ENCODE measurements at places on chromosomes 2 and 18.

DNA sequence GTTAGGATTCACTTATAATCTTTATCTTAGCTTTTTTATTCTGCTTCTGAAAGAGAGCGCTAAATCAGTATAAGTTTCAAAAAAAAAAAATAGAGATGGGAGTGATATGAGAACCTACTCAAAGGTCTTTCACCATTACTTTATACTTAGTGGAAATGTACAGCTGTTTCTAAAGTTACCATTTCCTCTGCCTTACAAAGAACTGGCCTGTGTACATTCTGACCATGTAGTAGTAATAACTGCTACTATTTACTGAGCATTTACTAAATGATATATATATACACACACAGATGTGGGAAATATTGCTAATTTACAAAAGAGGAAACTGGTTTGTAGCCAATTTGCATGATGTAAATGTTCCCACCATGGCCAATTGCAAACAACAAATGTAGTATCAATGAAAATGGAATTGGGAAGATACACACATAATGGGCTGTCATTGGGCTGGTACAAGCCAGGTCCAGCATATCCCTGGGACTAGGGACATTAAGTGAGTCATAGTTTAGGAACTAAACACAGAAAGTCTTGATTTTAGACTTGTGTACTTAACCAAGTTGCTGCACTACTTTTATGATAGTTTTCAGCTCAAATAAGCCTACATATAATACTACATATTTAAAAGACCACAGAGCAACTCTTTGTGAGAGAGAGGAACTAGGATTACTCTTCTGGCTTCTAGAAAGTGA, 67.1 kb downstream of the DYNC1I2 start:
- H3K36me3 ChIP-seq = peaks cover 15% of the 10 kb centered on the region
- DNase-seq = no peak
- no peaks in the 10 kb centered on the region for H3K4me1 ChIP-seq
- H3K4me3 ChIP-seq = no peak overlapping the region
- no peak overlapping the region for H3K27ac ChIP-seq

DNA sequence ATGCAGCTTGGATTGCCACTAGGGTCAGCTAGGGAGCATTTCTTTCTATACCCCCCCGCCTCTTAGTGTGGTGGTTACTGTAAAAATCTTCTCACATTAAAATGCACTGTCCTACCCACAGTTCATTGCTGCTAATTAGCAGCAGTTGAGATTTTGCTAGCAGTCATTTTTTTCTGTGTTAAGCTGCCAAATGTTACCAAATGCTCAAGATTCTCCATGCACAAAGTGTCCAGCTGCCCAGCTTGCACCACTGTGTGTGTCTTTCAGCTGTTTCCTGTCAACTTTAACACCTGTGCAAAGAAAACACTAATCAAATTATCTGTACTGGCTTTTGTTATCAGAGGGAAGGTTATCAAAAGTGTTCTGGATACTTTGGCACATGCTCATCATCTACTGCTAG, 679.3 kb downstream of the NR4A2 start:
- no peak for DNase-seq
- no peak overlapping the region for H3K4me3 ChIP-seq
- H3K27me3 ChIP-seq = no peaks in the 10 kb centered on the region
- H3K36me3 ChIP-seq = no peaks in the 10 kb centered on the region
- no peaks in the 10 kb centered on the region for H3K4me1 ChIP-seq

DNA sequence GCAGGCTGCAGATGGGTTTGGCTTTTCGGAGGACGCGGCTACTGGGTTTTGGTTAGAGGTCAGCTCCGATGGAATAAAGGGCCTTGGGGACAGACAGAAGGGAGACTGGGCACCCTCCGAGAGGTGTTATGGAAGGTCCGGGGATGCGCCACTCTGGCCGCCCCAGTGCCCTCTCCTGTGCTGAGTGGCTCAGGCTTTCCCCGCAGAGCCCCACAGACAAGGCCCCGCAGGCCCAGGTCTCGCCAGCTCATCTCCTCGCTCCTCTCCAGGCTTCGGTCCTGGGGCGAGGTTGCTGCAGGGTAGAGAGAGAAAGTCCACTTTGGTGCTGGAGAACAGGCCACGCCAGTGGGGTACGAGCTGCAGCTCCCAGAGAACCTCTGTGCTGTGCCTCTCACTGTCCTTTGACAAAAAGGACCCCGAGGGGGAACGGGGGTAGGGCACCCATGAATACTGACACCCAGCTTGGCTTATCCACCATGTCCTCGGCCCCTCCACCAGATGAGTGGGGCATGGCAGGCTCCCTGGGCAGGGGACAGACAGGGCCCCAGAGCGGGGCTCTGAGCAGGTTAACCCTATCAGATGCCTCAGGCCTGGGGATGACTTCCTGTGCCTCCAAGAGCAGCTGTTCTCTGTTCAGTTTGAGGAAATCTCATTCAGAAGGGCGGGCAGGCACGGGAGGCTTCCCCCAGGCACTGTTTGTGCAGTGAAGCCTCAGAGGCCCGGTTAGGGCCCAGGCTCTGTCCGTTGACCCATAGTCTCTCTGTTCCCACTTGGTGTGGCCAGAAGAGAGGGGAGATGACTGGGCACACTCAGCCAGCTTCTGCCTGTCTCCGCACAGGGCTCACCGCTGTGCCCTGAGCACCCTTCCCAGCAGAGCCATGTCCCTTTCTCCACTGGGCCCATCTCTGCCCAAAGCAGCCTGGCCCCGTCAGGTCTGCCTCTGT, 15.7 kb upstream of the CNNM3 start:
- peaks cover 15% of the 10 kb centered on the region for H3K4me1 ChIP-seq
- H3K4me3 ChIP-seq = no peak overlapping the region

- no peak overlapping the region for H3K4me3 ChIP-seq
- no peak overlapping the region for H3K27ac ChIP-seq
- H3K4me1 ChIP-seq = peaks cover 30% of the 10 kb centered on the region
- no peaks in the 10 kb centered on the region for H3K27me3 ChIP-seq
- no peaks in the 10 kb centered on the region for H3K36me3 ChIP-seq
These were observed 77.8 kb upstream of the STK17B start for GRCh38 chr2:196249171-196249570.

GRCh38 chr2:80016171-80016570, 288.4 kb downstream of the LRRTM1 start:
- no peaks in the 10 kb centered on the region for H3K4me1 ChIP-seq
- no peaks in the 10 kb centered on the region for H3K36me3 ChIP-seq
- H3K27me3 ChIP-seq = no peaks in the 10 kb centered on the region
- no peak for DNase-seq
- no peak overlapping the region for H3K4me3 ChIP-seq

- no peaks in the 10 kb centered on the region for H3K36me3 ChIP-seq
- no peak overlapping the region for H3K4me3 ChIP-seq
- no peak overlapping the region for H3K27ac ChIP-seq
- H3K4me1 ChIP-seq = no peaks in the 10 kb centered on the region
These were observed 5.9 kb upstream of the EFEMP1 start for GRCh38 chr2:55929476-55929875.
